ENCODE measurements at places on chromosomes 12 and 14. TPM values are rescaled to one million over a fixed set of nuclear protein-coding genes. Genes with fewer than 3 reads are reported as not detected.

- DNase-seq = no peak
These were observed 243.1 kb downstream of the BCAT1 start for GRCh38 chr12:24705741-24706358.

- DNase-seq = no peak
These were observed 97.2 kb upstream of the KRAS start for GRCh38 chr12:25347716-25348592.

GRCh38 chr12:11827091-11828061 is 177.9 kb downstream of the ETV6 start:
- no peak for DNase-seq

GRCh38 chr14:61454545-61454944 is 133.2 kb downstream of the PRKCH start:
- no peak for DNase-seq

GRCh38 chr12:121057794-121058193 is 18.7 kb upstream of the OASL start:
- no peak for DNase-seq

- no peak for DNase-seq
These were observed 111.6 kb downstream of the HECTD4 start for GRCh38 chr12:112270673-112271072.

DNA sequence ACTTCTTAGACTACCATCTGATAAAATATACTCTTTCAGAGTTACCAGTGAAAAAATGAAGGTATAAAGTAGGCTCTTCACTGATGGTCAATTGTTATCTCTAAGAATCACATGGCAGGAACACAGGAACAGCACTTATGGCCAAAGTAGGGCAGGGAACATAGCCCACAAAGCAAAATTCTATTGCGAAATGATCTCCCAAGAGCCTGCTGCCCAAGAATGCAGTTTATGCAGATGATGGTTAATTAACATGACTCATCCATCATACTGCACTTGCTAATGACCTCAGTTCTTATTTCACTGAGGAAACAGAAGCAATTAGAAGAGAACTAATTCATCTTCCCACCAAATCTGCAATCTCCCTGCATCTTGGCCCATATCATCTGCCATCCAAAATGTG is 133.8 kb downstream of the SLC2A13 start:
- DNase-seq = no peak

- no peak for DNase-seq
These were observed 11.6 kb downstream of the DAD1 start for GRCh38 chr14:22577334-22577908.

DNA sequence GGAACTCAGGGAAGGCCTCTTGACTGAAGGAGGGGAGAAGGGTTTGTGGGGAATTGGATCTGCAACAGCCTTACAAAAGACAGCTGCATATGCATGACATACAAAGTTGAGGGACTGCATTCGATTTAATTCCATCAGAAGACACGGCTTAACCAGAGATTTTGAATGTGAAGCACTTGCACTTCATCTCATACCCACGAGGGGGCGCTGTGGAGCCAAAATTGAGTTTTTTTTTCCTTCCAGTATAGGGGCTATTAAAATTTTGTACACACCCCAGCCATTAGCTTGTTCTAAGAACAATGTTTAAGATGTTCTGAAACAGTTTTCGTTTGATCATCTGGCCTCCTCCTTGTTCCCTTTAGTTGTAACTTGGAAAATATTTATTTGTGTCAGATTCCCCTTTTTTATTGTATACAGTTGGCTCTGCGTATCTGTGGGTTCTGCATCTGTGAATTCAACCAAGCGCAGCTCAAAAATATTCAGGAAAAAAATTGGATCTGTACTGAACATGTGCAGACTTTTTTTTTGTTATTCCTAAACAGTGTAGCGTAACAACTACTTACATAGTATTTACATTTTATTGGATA is 1.6 kb downstream of the SUDS3 start:
- peak; percentile 65 for DNase-seq

DNA sequence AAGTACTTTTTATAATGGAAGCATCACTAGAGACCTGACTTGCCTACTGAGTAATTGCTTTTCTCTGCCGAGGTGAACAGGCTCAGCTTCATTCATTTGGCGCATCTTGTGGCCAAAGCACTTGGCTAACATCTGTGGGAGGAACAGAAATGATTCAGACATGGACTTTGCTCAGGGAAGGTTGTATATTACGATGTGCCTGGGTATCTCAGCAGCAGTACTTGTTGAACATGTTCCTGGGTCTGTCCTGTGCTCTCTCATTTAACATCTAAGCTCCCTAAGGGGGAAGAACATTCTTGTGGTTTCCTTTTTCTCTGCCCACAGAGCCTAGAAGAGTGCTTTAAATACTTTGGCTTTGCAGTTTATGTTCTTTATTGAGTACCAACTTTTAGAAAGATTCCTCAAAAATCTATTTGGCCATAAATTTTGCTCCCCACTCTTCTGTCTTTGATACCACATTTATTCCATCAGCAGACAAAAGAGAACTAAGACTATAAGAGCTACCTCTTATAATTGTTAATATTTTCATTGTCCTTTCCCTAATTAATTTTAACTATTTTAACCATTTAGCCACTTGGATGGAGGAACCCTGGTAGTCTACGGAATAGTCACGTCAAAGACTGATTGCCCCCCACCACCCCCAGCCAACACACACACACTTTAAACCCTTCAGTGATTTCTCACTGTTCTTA is 101.2 kb upstream of the EGLN3 start:
- no peak for DNase-seq

DNA sequence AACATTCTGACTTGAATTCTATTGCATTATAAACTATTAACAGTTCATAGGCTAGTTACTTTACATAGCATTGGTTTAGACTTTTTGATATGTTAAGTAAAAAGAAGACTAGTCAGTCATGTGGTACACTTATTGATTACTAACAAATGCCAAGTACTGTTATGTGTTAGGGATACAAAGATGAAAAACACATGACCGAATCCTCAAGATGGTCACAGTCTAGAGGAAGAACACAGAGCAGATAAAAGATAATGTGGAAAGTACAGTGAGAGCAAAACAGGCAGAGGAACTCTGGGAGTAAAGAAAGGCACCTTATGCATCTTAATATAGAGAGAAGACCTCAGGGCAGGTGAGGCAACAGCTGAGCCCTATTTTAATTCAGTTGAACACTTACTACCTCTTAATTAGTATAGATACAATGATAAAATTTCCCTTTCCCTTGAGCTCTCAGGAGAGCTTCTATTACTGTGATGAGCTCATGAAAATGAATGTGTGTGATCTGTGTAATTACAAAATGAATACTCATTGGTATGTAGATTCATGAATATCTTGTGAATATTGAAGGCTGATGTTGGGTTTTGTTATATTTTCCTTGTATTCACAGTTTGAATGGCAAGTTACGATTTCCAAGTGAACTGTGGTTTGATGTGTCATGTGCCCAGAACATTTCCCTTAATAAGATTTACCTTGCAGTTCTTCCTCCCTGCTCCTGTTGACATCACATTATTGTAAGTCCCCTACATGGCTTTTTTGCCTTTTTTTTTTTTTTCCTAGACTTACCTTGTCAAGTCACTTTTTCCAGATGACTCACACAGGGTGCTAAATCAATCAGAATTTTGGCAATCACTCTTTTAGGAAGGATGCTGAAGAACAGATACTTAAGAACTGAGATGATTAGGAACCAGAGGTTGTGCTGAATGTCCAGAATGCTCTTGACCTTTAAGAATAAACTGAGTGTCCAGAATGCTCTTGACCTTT is 29.5 kb upstream of the MSRB3 start:
- no peak for DNase-seq

DNA sequence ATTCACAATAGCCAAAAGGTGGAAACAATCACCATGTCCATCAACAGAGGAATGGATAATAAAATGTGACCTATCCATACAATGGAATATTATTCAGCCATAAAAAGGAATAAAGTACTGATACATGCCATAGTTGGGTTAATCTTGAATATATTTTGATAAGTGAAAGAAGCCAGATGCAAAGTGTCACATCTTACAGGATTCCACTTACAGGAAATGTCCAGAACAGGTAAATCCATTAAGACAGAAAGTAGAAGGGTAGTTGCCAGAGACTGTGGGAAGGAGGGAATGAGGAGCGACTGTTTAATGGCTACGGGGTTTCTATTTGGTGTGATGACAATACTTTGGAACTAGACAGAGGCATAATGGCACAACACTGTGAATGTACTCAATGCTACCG is 171.6 kb downstream of the KSR2 start:
- DNase-seq = no peak

- no peak for DNase-seq
These were observed 40.9 kb downstream of the DAD1 start for GRCh38 chr14:22547948-22548750.

DNA sequence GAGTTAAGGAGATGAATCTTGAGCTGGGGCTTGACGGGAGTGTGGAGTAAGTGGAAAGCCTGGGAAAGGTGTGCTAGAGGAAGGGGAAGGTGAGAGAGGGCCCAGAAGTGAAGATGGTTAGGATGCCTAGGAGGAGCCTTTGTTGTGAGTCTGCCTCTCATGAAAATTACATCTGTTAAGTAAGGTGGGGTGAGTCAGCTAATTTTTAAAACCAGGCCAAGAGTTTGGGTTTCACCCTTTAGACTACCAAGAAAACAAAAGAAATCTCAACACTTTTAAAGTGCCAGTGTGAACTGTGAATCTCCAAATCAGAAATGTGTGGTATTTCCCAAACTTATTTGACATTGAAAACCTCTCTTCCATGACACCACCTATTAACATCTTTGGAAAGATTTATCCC is 185.2 kb downstream of the CRADD start:
- DNase-seq = no peak

- DNase-seq = peak; percentile 27
These were observed 161.2 kb upstream of the RTL1 start for GRCh38 chr14:101064718-101065117.

DNA sequence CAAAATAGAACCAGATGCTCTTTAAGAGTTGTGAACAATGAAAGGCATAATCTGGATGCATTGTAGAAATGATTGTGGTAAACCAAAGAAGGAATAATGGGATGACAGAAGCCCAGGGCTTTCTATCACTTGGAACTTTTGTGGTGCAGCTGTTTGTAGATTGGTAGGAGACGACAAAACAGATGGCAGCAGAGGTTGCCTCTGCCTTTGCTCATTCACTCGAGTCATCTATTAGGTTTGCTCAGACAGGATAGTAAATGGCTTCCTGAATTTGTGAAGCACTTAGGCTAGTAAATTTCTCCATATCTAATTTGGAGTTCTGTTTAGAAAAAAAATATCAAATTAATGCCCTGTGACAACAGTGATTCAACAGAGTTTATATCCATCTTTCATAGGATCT is 78.4 kb downstream of the FGD4 start:
- no peak for DNase-seq

DNA sequence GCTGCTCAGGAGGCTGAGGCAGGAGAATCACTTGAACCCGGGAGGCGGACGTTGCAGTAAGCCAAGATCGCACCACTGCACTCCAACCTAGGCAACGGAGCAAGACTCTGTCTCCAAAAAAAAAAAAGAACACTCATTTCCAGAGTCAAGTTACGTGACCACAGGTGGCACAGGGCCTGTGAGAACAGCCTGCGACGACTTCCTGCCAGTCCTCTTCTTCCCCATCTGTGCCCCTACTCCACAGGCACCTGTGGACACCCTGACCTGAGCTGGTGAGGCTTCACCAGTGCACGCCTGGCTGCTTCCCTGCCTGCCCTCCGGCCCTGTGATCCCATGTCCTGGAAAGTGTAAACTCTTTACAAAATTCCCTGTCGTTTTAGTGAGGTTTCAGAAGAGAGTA is 77.7 kb downstream of the PPP2R5C start:
- no peak for DNase-seq

GRCh38 chr12:27031531-27031930 is 9.2 kb downstream of the MED21 start:
- no peak for DNase-seq

DNA sequence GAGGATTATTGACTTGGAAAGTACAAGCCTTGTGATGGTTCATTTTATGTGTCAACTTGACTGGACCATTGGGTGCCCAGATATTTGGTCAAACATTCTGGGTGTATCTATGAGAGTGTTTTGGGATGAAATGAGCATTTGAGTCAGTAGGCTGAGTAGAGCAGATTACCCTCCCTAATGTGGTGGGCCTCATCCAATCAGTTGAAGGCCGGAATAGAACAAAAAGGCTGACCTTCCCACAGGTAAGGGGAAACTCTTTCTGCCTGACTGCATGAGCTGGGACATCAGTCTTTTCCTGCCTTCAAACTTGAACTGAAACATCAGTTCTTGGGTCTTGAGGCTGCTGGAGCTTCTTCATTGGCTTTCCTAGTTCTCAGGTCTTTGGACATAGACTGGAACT is 98.1 kb downstream of the ANO2 start:
- DNase-seq = no peak

- DNase-seq = no peak
These were observed 6.5 kb downstream of the COPZ1 start for GRCh38 chr12:54331461-54331860.

- no peak for DNase-seq
These were observed 53.7 kb downstream of the CCNK start for GRCh38 chr14:99534863-99535262.

GRCh38 chr14:74673768-74674167 is 39.1 kb downstream of the AREL1 start:
- DNase-seq = no peak

GRCh38 chr12:95959107-95959506 is 16.0 kb downstream of the AMDHD1 start:
- DNase-seq = no peak

DNA sequence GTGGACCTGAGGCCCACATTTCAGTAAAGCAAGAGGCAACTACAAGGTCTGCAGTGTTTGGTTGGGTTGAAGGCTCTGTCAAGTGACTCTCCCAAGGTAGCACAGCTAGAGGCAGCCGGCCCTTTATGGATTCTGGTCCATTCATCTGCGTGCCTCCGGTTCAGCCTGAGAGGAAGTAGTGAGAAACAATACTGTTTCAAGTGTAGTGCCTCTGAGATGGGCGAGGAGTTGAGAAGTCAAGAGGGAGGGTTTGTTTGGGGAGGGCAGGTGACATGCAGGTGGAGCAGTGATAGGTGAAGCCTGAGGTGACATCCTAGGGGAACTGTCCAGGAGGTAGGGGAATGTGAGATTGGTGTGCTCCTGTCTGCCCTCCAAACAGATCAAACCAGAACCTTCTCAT is 933.5 kb downstream of the VRK1 start:
- no peak for DNase-seq

The KLHDC1 gene
- total RNA-seq = 7.4 TPM

The A2M gene
- 1,832 TPM for total RNA-seq

The TSPAN8 gene
- total RNA-seq = 15.3 TPM

The SUOX gene
- 23.3 TPM for total RNA-seq

The ARMH4 gene
- total RNA-seq = 2.1 TPM
